AG04449 (cell line): ENCODE measurements at places on chromosomes 5 and 9.

- DNase-seq: no peak
Measured at GRCh38 chr5:159322180-159322579, 8.1 kb downstream of the IL12B start.

- no peak for DNase-seq
Measured at GRCh38 chr5:124630767-124631704, 115.4 kb downstream of the ZNF608 start.

DNA sequence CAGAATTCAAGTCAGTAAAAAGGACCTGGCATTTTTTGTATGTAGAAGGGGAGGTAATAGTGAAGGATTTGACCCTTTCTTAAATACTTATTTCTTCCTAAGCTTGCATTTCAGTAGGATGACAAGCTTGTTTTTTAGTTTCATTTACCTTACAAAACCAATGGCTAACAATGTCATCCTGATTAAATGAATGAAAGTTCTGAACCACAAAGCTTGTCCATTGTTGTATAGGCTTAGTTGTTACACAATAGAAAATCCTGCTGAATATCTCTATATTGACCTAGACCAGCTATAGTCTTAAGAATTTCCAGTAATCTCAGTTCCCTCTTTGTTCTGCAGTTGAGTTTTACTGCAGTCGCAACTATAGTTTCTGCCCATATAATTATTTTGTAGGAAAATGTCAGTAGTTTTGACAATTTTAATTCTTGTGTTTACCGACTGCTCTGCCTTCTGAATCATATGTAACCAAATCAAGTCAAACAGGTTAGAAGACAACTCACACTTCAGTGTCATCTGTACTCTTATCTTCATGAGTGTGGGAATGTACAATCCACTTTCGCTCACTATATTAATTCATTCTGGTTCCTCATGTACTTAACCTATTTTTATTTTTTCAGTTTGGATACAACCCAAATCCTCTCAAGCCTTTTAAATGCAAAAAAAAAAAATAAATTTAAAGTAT is 195.7 kb downstream of the CD180 start:
- DNase-seq: no peak

GRCh38 chr5:134504629-134505300 is 20.7 kb upstream of the JADE2 start:
- DNase-seq: no peak

GRCh38 chr9:127755061-127756060 is 20.3 kb upstream of the TOR2A start:
- no peak for DNase-seq

GRCh38 chr9:70044490-70045307 is 1.1 kb downstream of the MAMDC2 start:
- DNase-seq: no peak

DNA sequence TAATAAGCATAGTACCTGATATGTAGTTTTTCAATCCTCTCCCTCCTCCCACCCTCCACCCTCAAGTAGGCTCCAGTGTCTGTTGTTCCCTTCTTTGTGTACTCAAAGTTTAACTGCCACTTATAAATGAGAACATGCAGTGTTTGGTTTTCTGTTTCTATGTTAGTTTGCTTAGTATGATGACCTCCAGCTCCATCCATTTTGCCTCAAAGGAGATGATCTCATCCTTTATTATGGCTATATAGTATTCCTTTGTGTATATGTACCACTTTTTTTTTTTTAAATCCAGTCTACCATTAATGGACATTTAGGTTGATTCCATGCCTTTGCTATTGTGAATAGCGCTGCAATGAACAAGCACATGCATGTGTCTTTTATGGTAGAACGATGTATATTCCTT is 20.5 kb downstream of the POLK start:
- DNase-seq: no peak

GRCh38 chr9:69086769-69087168 is 51.2 kb downstream of the FXN start:
- DNase-seq: no peak

DNA sequence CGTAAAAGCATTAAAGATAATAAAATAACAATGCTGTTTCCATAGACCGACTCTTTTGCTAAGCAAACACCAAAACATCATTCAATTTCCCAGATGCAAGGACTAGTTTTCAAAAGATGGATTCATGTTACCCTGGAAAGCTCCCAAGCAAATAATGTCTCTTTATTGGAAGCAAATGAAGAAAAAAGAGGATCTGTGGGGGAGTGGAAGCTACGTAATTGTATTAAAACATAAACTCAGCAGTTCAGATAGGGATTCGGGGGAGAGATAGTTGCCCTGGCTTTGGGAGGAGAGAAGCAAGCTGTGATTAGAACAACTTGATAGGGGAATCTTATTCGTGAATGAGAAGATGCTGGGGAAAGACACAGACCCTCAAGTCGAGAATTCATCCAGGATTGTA is 491.0 kb upstream of the CLINT1 start:
- DNase-seq: no peak

GRCh38 chr5:150674341-150674821 is 13.3 kb downstream of the MYOZ3 start:
- no peak for DNase-seq

- no peak for DNase-seq
Measured at GRCh38 chr5:45410304-45410995, 285.7 kb downstream of the HCN1 start.

GRCh38 chr9:97933297-97933998 is 4.5 kb downstream of the HEMGN start:
- no peak for DNase-seq

- DNase-seq: no peak
Measured at GRCh38 chr9:134286471-134287245, 39.6 kb upstream of the RXRA start.

DNA sequence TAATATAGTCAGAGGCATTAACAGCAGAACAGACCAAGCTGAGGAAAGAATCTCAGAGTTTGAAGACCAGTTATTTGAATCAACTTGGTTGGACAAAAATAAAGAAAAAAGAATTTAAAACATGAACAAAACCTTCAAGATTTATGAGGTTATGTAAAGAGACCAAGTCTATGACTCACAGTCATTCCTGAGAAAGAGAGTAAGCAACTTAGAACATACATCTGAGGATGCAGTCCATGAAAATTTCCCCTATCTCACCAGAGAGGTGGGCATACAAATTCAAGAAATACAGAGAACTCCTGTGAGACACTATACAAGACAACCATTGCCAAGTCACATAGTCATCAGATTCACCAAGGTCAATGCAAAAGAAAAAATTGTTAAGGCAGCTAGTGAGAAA is 17.4 kb upstream of the C9orf72 start:
- no peak for DNase-seq

DNA sequence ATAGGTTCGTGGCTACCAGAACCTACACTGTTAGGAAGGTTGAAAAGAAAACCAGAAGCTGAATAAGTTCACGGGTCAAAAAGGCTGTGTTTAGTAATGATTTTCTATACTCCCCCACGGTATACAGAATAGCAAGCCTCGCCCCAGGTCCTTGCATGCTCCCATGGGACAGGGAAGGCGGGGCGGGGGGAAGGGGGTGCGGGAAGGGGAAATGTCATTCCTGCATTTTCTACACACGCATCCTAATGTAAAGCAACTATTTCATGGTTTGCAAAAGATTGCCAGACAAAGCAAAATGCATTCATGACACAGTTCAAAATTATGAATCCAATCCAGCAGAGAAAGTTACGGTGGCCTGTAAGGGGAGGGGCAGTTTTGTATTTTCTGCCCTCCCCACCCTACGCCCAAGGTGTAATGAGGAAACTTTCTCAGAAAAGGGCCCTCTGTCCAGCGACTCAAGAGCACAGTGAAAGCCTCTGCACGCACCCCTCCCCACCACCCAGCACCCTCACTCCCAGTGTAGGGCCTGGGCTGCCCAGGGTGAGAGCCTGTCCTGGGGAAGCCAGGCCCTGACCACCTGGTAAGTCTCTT is 105.2 kb downstream of the ROR2 start:
- DNase-seq: no peak

- no peak for DNase-seq
Measured at GRCh38 chr5:175700991-175701390, 43.1 kb downstream of the HRH2 start.

GRCh38 chr9:115192280-115192679 is 74.3 kb upstream of the TNC start:
- no peak for DNase-seq

DNA sequence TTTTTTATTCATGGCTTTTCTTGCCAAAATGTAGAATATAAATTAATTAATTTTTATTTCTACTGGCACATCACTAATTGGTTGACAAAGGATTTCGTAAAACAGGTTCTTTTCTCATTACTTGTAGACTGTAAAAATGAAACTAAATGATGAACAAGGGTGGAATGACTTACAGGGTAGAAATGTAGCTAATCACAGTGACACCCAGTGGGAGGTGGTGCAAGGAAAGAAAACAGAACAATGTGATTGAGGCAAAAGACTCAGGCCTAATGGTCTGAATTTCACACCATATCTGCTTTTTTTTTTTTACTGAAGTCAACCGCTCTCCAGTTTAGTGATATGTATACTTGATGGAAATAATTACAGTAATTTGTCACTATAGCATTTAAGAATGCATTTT is 28.9 kb downstream of the GABRG2 start:
- no peak for DNase-seq

DNA sequence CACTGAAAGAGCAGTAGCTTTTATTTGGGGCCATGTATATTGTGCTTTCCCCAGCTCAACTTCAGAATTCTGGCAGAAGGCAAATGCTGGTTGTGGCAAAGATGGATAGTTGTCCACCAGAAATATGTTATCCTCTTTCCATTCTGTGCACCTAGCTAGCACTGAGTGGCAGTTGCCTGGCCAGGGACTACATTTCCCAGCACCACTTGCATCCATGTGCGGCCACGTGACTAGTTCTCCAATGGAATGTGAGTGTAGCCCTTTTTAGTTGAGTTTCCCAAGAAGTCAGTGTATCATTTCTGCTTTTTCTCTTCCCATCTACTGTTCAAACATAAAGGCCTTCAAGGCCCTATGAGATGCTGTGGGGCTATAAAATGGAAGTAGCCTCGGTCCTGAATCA is 354.0 kb upstream of the CLINT1 start:
- no peak for DNase-seq

DNA sequence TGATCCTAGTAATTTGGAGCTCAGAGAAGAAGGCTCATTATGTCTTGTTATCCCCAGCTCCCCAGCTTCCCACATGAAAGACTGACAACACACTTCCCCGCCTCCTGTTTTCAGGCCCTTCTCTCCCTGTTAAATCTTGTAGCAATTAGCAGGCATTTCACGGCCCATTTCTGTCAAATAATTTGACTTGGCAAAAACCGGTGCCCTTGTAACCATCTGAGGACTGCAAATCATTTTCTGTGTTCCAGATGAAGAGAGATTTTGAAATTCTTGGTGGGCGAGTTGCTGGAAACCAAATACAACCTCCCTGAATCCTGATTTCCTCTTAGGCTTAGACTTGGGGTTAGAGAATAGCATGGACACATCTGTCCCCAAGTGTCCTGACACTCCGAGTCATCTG is 109.7 kb downstream of the MSX2 start:
- DNase-seq: no peak

DNA sequence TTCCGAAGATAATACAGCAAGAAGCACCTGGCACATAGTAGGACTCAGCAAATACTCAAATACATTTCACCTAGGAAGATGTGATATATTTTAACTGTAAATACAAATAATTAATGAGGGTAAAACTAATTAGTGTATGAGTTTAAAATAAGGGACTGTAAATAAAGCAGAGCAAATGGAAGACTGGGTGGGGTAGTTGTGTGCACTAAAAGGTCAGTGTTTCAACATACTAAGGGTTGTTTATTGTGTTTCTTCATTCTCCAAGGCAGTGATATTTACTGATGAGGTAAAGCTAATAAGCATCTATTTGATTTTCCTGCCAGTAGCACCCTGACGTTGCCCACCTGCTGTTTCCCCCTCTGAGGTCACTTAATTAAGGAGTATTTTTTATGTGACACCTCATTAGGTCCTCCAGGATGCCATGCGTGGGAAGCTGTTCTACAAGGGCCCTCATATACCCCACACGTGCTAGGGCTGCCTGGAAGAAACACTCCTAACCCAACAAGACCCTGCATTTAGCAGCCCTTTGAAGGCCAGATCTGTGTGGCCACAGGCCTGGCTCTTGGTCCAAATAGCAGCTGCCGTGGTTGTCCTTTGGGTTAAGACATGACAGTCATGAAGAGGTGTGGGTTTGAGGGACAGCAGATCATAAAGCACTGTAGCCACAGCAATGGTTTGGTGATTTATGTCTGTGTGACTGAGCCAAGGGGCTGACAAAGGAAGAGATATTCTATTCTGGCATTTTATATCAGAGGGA is 97.5 kb upstream of the RPS23 start:
- no peak for DNase-seq

DNA sequence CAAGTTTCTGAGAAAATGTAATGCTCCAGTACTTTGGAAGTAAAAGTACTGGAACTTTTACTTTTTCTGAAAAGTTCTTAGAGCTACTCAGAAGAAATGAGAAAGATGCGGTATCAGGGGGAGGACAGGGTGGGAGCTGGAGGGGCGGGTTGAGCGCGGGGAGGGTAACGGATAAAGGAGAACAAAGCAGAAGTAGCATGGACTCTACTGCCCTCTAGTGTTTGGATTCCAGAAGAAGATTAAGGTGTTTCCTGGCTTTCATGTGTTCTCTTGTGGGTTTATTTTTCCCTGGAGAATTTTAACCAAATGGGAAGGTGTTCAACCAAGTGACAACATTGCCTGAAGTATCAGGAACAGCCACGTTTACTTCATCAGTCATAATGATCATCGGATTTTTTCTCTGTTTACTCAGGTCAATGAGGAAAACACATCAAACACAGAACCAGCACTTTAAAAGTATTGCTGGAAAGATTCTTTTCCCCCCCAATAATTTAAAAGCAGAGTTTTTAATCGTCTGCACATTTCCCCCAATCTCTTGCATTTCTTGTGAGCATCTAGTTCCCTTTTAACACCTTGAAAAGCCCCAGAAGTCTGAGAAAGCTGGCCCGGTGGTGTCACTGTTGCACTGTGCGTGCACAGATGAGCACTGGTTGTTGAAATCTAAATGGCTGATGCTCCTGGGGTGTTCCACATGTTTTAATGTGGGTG is 190.6 kb downstream of the MPDZ start:
- no peak for DNase-seq

DNA sequence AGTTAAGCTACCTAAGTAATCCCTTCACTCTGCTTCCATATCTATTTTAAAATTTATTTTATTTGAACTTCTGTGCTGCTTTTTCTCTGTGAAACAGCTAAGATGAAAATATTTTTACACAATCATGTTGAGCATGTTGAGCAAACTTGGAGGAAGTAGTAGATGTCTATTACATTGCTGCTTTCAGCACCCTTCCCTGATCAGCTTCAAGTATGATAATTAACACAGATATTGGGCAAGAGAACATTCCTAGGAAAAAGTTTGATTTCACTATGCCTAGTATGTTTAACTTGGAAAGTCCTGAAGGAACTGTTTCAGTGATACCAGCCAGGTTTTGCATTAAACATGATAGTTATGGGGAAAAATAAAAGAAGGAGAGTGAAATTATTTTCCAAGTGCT is 283.6 kb downstream of the ELAVL2 start:
- no peak for DNase-seq

DNA sequence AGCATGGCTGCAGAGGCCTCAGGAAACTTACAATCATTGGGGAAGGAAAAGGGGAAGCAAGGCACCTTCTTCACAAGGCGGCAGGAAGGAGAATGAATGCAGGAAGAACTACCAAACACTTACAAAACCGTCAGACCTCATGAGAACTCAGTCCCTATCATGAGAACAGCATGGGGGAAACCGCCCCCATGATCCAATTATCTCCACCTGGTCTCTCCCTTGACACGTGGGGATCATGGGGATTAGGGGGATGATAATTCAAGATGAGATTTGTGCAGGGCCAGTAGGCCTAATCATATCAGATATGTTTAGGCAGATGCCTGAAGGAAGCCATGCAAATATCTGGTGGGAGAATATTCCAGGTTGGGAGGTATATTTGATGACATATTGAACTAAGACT is 1176.4 kb upstream of the CDH18 start:
- DNase-seq: no peak
